ENCODE measurements at places on chromosomes 3 and 15.
A peak's percentile ranks its signal among the peaks of the same experiment; 100 is the strongest.

- no peak for DNase-seq
Measured at GRCh38 chr15:39438799-39439592, 141.9 kb upstream of the THBS1 start.

- no peak for DNase-seq
Measured at GRCh38 chr3:187368251-187369088, at the start of gene RTP4. TSS of gene RTP4 (plus strand) at chr3:187368385. CDS start at chr3:187368442, 57 bp downstream.

GRCh38 chr15:43429687-43430086, 58.8 kb downstream of the TUBGCP4 start:
- no peak for DNase-seq

GRCh38 chr3:36297195-36297594, 83.1 kb upstream of the STAC start:
- no peak for DNase-seq

GRCh38 chr3:85533586-85533985, 574.8 kb downstream of the CADM2 start:
- DNase-seq: no peak

- peak; percentile 40 for DNase-seq
Measured at GRCh38 chr3:36969540-36970432, 23.1 kb downstream of the EPM2AIP1 start.

- no peak for DNase-seq
Measured at GRCh38 chr3:150255413-150255812, 152.7 kb upstream of the TSC22D2 start.

DNA sequence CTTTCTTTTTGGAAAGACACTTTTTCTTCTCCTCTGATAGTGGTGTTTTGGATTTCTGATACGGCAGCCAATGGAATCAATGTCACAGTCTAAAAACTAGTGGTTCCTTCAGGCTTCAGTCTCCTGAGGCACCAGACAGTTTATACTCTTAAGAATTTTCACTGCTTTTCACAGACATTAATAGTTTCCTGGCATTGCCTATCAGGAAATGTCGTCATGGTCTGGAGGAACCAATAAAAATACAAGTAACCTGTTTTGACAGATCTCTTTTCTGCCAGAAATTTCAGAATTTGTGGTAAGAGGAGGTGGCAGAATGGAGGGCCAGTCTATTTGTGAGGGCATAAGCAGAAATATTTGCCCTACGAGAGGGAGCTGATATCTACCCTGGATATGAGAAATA, 44.8 kb downstream of the FILIP1L start:
- no peak for DNase-seq

- no peak for DNase-seq
Measured at GRCh38 chr15:40902605-40903561, 8.6 kb downstream of the VPS18 start.

- peak; percentile 99 for DNase-seq
Measured at GRCh38 chr3:36677331-36678007, 86.9 kb downstream of the DCLK3 start.

DNA sequence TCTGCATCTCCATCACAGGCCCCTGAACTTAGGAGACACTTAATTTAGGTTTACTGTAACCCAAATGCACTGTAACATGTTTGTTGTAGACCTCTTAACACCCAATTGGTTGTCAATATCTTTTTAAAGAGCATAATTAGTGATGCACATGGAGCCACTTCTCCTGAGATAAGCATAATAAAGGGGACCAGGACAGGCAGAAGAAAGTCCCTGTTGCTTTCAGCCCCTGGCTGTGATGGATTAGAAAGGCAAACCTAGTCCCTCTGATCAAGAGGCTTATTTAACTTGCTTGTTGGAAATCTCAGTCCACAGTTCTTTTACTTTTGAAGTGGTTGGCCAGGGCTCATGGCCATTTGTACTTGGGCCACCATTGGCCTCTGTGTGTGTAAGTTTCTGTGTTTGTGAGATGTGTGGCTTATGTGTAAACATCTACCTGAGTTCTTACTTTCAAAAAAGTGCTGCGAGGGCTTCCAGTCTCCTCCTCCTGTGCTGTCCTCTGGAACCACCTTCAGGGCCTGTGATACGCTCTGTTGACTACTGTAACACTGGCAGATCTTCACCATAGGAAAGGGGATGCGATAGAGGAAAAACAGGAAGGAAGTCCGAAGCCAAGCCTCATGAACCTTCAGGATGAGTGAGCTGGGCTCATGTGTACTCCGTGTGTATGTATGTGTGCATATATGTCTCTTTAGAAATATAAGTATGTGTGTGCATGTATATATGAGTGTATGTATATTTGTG, 136.2 kb downstream of the EPHB1 start:
- DNase-seq: no peak

GRCh38 chr3:17798000-17798399, 55.6 kb upstream of the TBC1D5 start:
- no peak for DNase-seq

GRCh38 chr15:25250906-25251622, 187.8 kb downstream of the UBE3A start:
- DNase-seq: no peak

GRCh38 chr15:80404057-80404760, at the start of gene ARNT2:
TSS of gene ARNT2 (plus strand) at chr15:80404382. CDS start at chr15:80404516, 134 bp downstream.
- DNase-seq: peak; percentile 44

DNA sequence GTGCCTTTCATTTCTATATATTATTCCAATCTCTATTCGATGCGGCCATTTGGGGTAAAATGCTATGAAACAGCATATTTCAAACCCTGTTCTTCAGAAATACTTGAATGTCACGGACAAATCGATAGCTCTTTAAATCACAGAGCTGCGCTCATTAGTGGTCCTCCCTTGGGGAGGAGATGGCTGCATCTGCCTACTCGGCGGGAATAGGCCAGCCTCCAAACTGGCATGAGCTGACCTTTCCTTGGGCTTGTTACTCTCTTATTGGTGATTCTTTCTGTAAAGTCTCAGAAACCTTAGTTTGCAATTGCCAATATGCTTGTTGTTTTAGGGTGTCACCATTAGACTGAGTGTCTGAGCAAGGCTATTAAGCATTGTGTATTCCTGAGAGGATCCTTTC, 120.9 kb downstream of the BDH1 start:
- DNase-seq: no peak

DNA sequence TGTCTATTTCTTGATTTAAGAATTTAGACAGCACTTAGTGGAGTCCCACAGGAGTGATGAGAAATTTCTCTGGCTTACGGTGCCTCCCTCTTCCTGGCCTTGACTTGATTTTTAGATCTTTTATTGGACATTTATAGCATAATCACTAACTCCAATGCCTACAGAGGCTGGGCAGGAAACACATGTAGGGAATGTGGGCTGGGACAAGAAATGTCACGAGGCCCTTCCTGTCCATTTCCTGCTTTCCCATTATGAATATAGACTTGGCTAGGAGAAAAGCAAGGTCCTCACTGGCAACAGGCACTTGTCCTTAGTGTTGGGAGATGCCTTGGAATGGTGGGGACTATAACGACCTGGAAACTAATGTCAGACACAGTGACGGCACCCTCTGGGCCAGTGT, 100.3 kb downstream of the MYLK start:
- DNase-seq: no peak

DNA sequence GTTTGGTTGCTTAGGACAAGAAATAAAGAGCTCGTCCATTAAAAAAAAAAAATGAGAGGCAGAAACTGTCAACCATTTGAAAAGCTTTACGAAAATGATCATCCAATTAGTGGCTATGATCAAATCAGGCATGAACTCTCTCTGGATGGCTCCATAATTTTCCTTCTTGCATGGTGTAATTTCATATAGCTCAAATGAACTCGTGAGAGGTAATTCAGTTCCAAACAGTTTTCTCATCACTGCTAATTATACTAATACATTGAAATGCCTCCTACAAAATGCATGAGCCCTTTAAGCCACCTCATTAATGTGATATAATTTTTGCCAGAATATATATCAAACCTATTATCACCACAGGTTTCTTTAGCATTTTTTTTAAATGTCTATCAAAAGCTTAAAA, 239.5 kb upstream of the MEIS2 start:
- no peak for DNase-seq

DNA sequence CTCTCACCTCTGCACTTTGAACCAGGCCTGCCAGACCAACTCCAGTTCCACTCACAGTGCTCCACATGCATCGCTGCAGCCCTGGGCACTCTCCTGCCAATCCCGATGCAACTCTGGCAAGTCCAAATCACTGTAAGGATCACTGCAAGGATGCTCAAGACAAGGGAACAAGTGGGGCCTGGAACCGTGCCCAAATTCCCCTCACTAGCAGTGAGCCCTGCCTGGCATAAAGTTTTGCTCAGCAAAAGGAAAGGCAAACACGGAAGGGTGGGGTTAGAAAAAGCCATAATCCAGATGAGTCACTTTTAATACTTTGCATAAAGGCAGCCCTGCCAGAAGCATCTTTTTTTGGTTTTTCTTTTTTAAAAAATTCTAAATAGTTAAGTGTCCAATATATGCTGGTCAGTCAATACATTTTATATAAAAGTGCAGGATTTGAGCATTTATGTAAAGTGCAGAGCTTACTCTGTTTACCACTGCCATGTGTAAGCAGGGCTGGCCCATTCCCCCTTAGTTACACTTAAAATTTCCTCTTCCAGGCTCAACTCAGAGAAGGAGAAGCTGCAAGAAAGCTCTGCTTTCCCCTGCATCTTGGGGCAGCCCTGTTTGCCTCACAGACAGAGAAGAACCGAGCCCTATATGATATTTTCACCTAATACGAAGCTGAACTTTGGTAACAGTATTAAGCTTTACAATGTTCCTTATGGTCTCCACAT, 102.2 kb downstream of the CD47 start:
- peak; percentile 82 for DNase-seq

DNA sequence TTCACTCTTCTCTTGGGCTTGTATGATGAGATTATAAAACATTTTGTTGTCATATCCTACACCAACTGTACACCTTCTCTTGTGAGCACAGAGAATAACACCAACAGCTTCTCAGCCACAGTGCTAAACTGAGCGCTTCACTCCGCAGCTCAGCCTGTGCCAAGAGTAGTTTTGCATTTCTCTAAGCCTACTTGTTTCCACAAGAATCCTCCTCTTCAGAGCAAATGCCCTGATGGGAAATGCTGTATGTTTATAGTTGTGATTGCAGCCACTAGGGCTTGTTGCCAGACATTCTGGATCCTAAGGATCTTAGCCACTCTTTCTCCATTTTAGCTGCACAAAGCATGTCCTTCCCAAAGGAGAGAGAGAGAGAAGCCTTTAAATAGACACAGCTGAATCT, 138.8 kb upstream of the PLXND1 start:
- peak; percentile 43 for DNase-seq

- peak; percentile 9 for DNase-seq
Measured at GRCh38 chr3:38528457-38528856, 32.3 kb downstream of the EXOG start.

- DNase-seq: peak; percentile 58
Measured at GRCh38 chr3:166123576-166123975, 286.4 kb upstream of the BCHE start.

- peak; percentile 87 for DNase-seq
Measured at GRCh38 chr3:71955240-71956068, 170.5 kb upstream of the PROK2 start.

DNA sequence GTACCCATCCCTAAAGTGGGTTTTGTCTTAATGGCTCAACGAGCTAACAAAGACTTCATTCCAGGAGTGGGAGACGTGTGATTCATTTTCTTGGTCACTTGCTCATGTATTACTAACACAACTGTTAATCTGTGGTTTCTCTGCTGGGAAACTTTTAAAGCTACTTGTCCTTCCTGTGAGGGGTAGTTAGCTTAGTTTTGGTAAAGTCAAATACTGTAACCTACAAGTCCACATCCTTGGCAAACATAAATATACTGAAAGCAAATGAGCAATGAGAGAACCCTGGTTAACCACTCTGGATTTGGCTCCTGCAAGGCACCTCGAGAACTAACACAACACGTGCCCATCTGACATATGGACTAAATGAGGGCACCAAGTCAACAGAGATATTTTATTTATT, 19.9 kb downstream of the NOX5 start:
- peak; percentile 88 for DNase-seq

- DNase-seq: no peak
Measured at GRCh38 chr15:31264559-31265089, 62.0 kb upstream of the KLF13 start.

DNA sequence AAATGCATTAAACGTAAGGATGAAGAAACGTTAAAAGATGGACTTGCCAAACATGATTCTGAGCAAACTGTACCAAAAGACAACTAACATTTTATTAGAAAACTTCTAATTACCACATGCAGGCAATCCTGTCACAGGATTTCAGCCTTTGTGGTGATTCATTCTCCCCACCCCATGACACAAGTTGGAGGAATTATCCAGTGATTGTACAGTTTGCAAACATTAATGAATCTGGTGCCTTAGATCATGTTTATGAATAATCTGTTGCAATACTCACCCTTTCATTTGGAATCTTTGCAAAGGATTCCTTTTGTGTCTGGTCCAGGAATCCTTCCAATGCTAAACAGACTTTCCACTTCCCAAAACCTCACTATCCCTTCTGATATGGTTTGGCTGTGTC, 23.3 kb upstream of the ERC2 start:
- no peak for DNase-seq

DNA sequence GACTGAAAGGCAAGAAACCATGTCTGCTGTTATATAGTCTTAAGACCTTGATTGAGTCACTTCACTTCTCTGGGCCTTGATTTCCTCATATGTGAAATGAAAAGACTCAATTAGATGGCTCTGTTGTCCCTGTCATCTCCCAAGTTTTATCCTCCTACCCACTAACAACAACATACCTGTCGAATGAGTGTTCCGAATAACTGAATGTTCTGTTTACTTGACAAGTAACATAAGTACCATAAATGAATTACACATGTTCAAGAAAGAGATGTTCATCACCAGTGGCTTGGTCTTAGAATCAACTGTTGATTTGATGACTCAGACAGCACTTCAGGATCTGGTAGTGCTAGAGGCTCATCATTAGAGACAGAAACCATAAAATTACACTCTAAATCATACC, 311.7 kb downstream of the VPS13C start:
- peak; percentile 40 for DNase-seq

- DNase-seq: no peak
Measured at GRCh38 chr3:109803274-109803673, 465.9 kb upstream of the DPPA4 start.

DNA sequence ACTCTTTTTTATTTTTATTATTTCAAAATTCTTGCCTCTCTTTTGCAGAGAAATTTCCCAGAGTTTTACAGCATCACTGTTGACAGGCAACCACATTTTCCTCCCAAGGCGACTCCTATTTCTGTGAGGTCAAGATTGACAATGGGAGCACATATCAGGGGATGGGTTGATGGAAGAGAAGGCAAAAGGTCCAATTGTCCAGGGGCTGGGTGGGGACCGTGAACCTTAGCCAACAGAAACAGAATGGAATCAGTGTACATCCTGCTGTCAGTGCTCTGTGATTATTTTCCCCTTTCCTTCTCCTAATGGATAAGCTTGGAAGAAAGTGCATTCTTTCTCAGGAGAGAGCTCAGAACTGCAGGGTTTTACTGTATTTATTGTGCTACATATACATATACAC, 42.4 kb downstream of the CNTN6 start:
- DNase-seq: no peak

GRCh38 chr15:98876451-98877369, 130.9 kb downstream of the PGPEP1L start:
- DNase-seq: peak; percentile 73

DNA sequence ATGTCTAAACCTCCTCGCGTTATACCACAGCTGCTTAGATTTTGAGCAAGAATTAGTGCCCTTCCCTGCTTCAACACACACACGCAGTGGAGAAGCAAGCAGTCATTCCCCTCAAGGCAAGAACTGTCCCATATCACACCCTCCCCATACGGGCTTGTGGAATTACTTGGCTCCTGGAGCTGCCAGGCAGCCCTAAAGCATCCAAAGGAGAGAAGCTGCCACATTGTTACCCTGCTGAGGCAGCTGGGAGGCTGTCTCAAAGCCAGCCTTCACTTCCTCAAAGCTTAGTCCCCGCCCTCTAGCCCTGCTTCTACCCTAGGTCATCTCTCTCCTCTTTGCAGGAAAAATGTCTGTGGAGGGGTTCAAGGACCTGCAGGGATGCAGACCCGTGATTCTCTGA, 153.4 kb downstream of the RORA start:
- DNase-seq: no peak

All from fibroblast of skin of back (primary cell).